ENCODE measurements at places on chromosomes 6 and 20. TPM values are rescaled to one million over a fixed set of nuclear protein-coding genes. Genes with fewer than 3 reads are reported as not detected.

The COX4I2 gene
- not detected for total RNA-seq

The TFAP2A gene
- total RNA-seq = 0.36 TPM

The NMBR gene
- total RNA-seq = not detected

The PTPRT gene
- not detected for total RNA-seq

The TRIM31 gene
- total RNA-seq = not detected

The SLC44A4 gene
- not detected for total RNA-seq

The ADGRF4 gene
- total RNA-seq = under 0.01 TPM

The CCNC gene
- 89.4 TPM for total RNA-seq

The RGS17 gene
- total RNA-seq = 1.4 TPM

DNA sequence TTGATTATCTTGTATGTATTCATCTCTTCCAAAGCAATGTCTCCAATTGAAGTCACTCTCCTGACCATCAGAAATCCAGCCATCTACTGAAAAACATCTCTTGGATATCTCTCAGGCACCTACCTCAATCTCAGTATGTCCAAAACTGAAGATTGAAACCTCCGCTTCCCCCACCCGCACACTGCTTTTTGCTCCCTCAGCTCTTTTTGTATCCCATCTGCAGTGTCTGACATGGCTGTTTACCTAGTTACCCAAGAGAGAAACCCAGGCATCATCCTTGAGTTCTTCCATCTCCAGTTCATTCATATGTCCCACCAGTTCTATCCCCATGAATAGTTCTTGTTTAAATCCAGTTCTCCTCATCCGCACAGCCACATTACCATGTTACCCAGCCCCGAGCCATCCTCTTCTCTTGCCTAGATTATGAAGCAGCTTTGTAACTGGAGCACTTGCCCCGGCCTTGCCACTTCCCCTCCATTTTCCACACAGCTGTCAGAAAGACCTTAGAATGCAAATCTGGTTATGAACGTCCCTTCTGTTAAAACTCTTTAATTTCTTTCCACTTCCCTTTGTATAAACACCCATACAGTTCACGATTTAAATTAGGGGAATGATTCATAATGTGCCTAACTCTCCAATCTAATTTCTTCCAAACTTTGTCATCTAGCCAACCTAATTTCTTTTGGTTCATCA is 40.5 kb upstream of the GCLC start:
- H3K27ac ChIP-seq = no peak overlapping the region
- no peaks in the 10 kb centered on the region for H3K36me3 ChIP-seq
- no peak overlapping the region for H3K4me3 ChIP-seq
- H3K4me1 ChIP-seq = peaks cover 23% of the 10 kb centered on the region
- H3K27me3 ChIP-seq = no peaks in the 10 kb centered on the region

GRCh38 chr6:147949981-147950622 is 392.5 kb upstream of the SASH1 start:
- H3K36me3 ChIP-seq = no peaks in the 10 kb centered on the region
- H3K4me1 ChIP-seq = peaks cover 10% of the 10 kb centered on the region
- H3K27ac ChIP-seq = no peak overlapping the region
- H3K27me3 ChIP-seq = no peaks in the 10 kb centered on the region
- no peak for DNase-seq

DNA sequence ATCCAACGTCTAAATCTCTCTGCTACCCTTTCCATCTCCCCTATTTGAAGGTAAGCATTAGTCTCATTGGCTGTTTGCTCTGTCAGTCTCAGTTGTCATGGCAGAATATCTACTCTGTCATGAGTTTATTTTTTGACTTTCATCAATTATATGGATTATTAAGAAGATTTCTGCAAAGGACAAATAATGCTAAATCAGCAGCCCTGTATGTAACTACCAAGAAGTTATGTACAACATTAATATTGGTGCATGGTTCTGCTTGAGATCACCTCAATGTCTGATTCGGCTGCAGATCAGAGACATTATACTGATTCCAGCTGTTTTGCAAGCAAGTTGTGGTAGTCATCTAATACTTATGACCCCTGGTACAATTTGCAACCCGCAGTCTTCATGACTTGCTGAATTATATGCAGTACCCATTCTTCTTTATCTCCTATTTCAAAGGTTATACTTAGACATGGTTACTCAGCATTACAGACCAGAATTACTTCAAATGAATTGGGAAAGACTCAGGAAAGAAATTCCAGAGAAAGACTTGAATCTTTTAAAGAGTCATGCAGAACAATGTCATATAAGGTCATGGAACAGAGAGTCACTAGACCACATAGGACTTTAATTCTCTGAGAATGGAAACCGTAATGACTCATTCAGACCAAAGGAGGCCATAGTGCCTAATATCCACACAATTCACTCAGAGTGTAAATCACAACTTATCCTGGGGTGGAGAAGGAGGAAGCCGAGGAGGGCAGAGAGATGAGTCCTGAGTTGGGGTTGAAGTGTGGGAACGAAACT is 201.4 kb downstream of the IBTK start:
- peak; percentile 68 for DNase-seq
- no peaks in the 10 kb centered on the region for H3K36me3 ChIP-seq
- no peaks in the 10 kb centered on the region for H3K27me3 ChIP-seq
- H3K27ac ChIP-seq = peak overlapping the region; percentile 82

- H3K4me3 ChIP-seq = no peak overlapping the region
- H3K36me3 ChIP-seq = peaks cover 18% of the 10 kb centered on the region
- peaks cover 32% of the 10 kb centered on the region for H3K4me1 ChIP-seq
- DNase-seq = no peak
- no peaks in the 10 kb centered on the region for H3K27me3 ChIP-seq
- no peak overlapping the region for H3K27ac ChIP-seq
Measured at GRCh38 chr20:34717230-34718095, 13.3 kb downstream of the TP53INP2 start.

DNA sequence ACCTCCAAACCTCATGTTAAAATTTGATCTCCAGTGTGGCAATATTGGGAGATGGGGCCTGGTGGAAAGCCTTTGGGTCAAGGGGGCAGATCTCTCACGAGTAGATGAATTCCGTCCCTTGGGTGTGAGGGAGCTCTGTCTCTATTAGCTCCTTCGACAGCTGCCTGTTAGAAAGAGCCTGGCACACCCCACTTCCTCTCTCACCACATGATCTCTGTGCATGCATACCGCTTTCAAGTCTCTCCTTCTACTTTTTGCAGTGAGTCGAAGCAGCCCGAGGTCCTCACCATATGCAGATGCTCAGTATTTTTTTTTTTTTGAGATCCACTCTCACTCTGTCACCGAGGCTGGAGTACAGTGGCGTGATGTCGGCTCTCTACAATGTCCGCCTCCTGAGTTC is 176.9 kb downstream of the SYNDIG1 start:
- H3K4me1 ChIP-seq = peaks cover 30% of the 10 kb centered on the region
- no peak for DNase-seq
- H3K27ac ChIP-seq = no peak overlapping the region
- H3K36me3 ChIP-seq = no peaks in the 10 kb centered on the region
- no peaks in the 10 kb centered on the region for H3K27me3 ChIP-seq

- H3K4me1 ChIP-seq = peaks cover 9% of the 10 kb centered on the region
- DNase-seq = no peak
- no peaks in the 10 kb centered on the region for H3K27me3 ChIP-seq
- H3K4me3 ChIP-seq = no peak overlapping the region
- peaks cover 36% of the 10 kb centered on the region for H3K36me3 ChIP-seq
Measured at GRCh38 chr6:152248980-152249379, 388.2 kb downstream of the SYNE1 start.

DNA sequence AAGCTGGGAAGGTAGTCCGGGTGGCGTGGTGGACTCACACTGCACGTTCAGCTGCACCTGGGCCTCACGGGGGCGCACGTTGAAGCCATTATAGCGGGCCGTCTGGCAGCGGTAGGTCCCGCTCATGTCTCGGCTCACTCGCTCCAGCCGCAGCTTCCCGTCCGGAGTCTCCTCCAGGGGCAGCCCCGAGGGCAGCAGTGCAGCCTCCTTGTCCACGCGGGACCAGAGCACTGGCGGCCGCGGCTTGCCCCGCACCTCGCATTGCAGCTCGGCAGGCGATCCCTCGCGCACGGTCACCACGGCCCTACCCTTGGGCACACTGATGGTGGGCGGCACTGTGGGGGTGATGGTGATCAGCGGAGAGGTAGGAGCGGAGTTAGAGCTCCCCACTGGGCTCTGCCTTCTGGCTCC is 47.6 kb downstream of the MDGA1 start:
- no peak overlapping the region for H3K27ac ChIP-seq
- no peak for DNase-seq
- no peak overlapping the region for H3K4me3 ChIP-seq
- H3K4me1 ChIP-seq = no peaks in the 10 kb centered on the region

DNA sequence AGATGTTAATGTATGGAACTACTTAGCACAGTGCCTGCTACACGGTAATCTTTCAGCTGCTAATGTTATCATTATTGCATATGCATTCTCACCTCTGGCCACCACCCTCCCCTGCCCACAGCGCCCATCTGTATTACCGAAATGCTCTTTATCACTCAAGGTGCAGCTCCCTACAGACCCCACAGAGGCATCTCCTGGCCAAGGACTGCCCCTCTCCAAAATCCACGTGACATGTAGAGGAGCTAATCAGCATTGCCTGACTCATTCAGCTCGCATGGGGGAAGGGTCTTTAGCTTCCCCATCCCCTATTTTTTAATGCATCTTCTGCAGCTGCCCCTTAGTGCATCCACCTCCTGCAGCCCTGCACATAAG is 41.8 kb downstream of the SLC22A23 start:
- H3K4me3 ChIP-seq = no peak overlapping the region
- H3K36me3 ChIP-seq = no peaks in the 10 kb centered on the region
- H3K4me1 ChIP-seq = peaks cover 10% of the 10 kb centered on the region
- H3K27me3 ChIP-seq = no peaks in the 10 kb centered on the region

- no peaks in the 10 kb centered on the region for H3K36me3 ChIP-seq
- no peaks in the 10 kb centered on the region for H3K27me3 ChIP-seq
- H3K27ac ChIP-seq = no peak overlapping the region
- DNase-seq = no peak
- no peak overlapping the region for H3K4me3 ChIP-seq
Measured at GRCh38 chr6:54515013-54515412, 206.8 kb downstream of the TINAG start.

- peaks cover 7% of the 10 kb centered on the region for H3K27me3 ChIP-seq
- H3K27ac ChIP-seq = no peak overlapping the region
- no peak overlapping the region for H3K4me3 ChIP-seq
- H3K36me3 ChIP-seq = no peaks in the 10 kb centered on the region
Measured at GRCh38 chr6:134866563-134866962, 83.3 kb downstream of the ALDH8A1 start.

DNA sequence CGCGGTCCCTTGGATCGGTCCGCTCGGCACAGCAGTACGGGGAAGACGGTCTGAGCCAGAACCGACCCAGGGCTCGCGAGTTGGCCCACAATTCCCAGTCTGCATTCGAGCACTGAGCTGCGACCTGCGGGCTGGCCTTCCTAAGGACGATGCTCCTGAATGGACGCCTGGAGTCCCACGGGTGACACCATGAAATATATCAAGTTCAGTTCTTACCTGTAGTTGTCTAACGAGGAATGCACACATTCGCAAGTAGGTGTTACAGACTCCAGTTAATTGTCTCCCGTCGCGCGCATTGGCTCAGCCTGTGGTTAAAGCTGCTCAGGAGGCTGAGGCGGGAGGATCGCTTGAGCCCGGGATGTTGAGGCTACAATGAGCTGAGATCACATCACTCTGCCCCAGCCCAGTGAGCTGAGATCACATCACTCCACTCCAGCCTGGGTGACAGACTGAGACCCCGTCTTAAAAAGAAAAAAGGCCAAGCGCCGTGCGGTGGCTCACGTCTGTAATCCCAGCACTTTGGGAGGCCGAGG is 802 bp downstream of the PEX7 start:
- H3K4me1 ChIP-seq = peaks cover 6% of the 10 kb centered on the region
- DNase-seq = peak; percentile 80
- no peaks in the 10 kb centered on the region for H3K27me3 ChIP-seq
- peaks cover 10% of the 10 kb centered on the region for H3K36me3 ChIP-seq

GRCh38 chr20:952196-952795 is 36.2 kb upstream of the ANGPT4 start:
- H3K27ac ChIP-seq = no peak overlapping the region
- H3K4me1 ChIP-seq = no peaks in the 10 kb centered on the region
- peak; percentile 87 for DNase-seq
- no peaks in the 10 kb centered on the region for H3K27me3 ChIP-seq
- H3K36me3 ChIP-seq = no peaks in the 10 kb centered on the region

- H3K4me3 ChIP-seq = no peak overlapping the region
- H3K36me3 ChIP-seq = no peaks in the 10 kb centered on the region
- H3K4me1 ChIP-seq = peaks cover 19% of the 10 kb centered on the region
- no peaks in the 10 kb centered on the region for H3K27me3 ChIP-seq
Measured at GRCh38 chr6:84457276-84457675, 229.8 kb upstream of the CEP162 start.

GRCh38 chr6:137191670-137192069 is 18.2 kb upstream of the IL22RA2 start:
- no peaks in the 10 kb centered on the region for H3K4me1 ChIP-seq
- H3K27me3 ChIP-seq = no peaks in the 10 kb centered on the region
- no peaks in the 10 kb centered on the region for H3K36me3 ChIP-seq
- no peak overlapping the region for H3K4me3 ChIP-seq
- no peak overlapping the region for H3K27ac ChIP-seq

GRCh38 chr6:132019586-132019985 is 68.4 kb upstream of the CCN2 start:
- H3K27me3 ChIP-seq = no peaks in the 10 kb centered on the region
- no peak for DNase-seq
- no peaks in the 10 kb centered on the region for H3K4me1 ChIP-seq

- H3K36me3 ChIP-seq = no peaks in the 10 kb centered on the region
- H3K4me1 ChIP-seq = peaks cover 19% of the 10 kb centered on the region
- no peak overlapping the region for H3K4me3 ChIP-seq
- peak overlapping the region; percentile 47 for H3K27ac ChIP-seq
Measured at GRCh38 chr6:108627692-108628550, 67.2 kb downstream of the FOXO3 start.

DNA sequence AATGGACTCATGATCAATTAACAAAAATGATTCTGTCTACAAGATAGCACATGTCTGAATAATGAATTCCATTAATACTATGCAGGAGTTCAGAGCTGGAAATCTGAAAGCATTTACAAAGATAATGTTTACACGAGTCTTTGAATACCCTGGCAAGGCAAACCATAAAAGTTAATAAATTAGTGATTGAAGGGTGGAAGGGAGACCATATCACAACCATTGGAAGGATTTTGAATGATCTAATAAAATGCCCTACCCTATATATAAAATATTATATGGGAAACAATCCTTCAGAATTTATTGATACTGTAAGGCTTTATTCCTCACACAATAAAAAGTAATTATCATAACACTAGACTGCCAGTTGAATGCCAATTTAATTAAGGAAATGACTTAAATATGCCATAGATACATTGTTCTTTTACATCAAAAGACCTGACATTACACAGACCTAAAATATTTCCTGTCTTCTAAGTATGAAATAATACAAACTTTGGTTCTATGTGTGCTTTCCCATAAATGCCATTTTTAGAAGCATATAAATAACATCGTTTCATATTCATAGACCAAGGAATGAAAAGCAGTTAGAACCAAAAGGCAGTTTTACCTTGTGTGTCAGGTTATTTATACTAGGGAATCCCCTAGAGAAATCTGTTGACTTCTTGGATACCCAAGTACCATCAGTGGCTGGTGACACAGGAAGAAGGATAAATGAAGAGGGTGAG is 249.2 kb upstream of the MARCKS start:
- H3K4me1 ChIP-seq = no peaks in the 10 kb centered on the region
- H3K4me3 ChIP-seq = no peak overlapping the region
- H3K27me3 ChIP-seq = no peaks in the 10 kb centered on the region
- H3K27ac ChIP-seq = no peak overlapping the region
